SJSA1 (cell line): ENCODE measurements at places on chromosomes 2 and 18.

DNA sequence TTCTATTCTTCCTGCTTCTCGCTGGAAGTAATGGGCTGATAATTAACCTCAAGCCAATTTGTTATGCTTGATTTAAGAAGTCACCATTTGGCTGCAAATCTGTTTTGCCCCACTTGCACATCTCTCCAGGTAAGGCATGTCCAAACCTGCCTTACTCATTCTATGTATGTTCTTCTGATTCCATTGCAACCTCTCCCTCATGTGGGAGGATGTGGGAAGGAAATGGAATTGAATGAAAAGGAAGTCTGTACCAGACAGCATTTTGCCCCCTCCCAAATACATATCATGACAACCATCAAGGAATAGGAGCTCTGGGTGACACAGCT is 131.7 kb downstream of the NRP2 start:
- DNase-seq: no peak
- H3K27ac ChIP-seq: no peak overlapping the region
- H3K4me1 ChIP-seq: no peaks in the 10 kb centered on the region
- H3K27me3 ChIP-seq: no peaks in the 10 kb centered on the region
- H3K36me3 ChIP-seq: no peaks in the 10 kb centered on the region

DNA sequence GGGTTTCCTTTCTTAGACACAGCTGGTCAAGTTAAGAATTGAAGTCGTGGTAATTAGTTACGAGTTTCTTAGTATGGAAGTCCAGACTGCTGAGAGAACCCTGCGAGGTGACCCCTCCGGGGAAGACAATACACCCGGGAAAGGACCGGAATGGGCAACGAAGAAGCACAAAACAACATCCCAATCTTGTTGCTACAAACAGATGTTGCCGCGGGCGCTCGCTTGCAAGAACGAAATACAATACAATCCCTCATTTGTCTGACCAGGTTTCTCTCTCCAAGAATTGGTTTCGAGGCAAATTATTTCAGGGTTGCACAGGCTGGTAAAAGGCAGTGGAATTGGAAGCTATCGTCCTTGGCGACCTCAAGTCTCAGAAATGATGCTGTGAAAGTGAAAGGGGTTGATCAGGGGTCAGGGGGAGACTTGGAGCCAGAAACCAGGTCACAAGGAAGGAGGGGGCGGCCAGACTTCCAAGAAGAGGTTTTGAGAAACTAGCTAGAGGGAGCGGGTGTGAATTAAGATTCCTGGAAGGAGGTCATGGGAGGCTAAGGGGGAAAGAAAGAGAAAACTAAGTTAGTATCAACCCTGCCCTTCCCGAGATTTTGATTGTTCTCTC is 401.9 kb downstream of the HRH4 start:
- H3K4me1 ChIP-seq: no peaks in the 10 kb centered on the region
- no peaks in the 10 kb centered on the region for H3K27me3 ChIP-seq
- no peak overlapping the region for H3K4me3 ChIP-seq
- DNase-seq: no peak

DNA sequence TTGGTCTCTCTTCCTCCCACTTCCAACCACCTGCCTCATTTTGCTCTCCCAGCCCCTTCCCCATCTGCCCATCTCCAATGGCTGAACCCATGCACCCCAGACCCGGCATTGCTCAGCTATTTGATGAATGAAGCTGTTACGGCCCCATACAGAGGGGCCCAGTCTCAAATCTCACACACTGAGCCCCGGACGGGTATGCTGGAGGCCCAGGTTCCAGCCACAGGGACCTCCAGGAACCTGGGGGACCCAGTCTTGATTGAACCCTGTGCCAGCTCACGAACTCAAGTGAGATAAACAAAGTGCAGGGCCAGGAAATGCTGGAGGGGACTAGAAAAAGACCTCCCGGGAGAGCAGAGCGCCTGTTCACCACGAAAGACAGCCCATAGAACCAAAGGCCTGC is 63.4 kb upstream of the TEX51 start:
- no peak overlapping the region for H3K4me3 ChIP-seq
- no peaks in the 10 kb centered on the region for H3K4me1 ChIP-seq
- H3K36me3 ChIP-seq: no peaks in the 10 kb centered on the region

DNA sequence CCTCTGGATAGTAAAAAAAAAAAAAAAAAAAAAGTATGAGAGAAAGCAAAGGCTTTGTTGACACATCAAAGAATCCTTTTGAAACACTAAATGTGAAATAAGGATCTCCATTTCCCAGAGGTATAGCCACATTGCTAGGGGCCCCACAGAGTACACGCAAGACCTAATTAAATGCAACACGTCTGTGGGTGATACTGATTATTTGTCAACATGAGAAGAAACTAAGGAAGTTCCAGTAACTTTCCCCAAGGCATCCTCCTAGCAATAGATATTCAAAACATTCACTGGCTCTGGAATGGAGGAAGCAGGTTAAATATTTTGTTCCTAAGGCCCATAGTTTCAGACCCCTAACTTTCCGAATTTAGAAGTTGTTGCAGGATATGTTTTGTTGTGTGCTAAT is 24.6 kb upstream of the EPB41L3 start:
- no peaks in the 10 kb centered on the region for H3K4me1 ChIP-seq
- H3K36me3 ChIP-seq: no peaks in the 10 kb centered on the region
- H3K27me3 ChIP-seq: no peaks in the 10 kb centered on the region
- no peak overlapping the region for H3K4me3 ChIP-seq
- no peak overlapping the region for H3K27ac ChIP-seq

DNA sequence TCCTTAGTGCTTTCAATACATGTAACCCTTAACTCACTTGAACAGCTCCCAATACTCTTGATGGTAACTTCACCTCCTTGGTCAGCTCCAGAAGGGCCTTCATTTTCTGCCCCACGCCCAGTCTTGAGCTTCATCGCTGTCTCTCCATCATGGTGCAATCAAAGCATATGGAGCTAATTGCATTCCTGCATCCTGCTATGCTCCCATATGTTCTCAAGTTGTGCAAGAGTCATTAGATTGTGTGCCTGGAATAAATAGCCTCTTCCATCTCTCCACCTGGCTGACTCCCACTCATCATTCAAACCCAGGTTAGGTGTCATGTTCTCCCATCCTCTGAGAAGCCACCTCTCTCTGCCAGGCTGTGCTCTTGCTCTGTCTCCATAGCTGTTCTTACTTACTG is 364.5 kb upstream of the RGPD4 start:
- DNase-seq: no peak
- no peaks in the 10 kb centered on the region for H3K4me1 ChIP-seq
- H3K27me3 ChIP-seq: no peaks in the 10 kb centered on the region
- no peak overlapping the region for H3K4me3 ChIP-seq
- no peaks in the 10 kb centered on the region for H3K36me3 ChIP-seq
